ENCODE measurements at places on chromosomes 11 and 22.
A peak's percentile ranks its signal among the peaks of the same experiment; 100 is the strongest.

DNA sequence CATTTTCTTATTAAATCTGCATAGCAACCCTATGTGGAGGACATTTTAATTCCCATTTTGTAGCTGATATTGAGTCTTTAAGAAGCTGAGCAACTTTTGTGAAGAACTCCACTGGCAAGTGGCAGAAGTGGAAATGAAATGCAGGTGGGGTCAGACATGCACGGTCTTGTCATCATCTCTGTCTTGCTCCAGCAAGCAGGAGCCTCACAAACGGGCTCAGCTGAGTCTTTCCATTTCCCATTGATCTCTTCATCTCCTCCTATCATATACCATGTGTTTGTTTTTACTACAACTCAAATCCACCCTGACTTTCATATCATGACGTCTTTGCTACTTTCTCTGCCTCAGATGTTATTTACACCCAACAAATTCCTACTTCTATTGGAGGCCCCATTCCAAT, 97.9 kb upstream of the TENM4 start:
- no peak for DNase-seq

- DNase-seq: no peak
Measured at GRCh38 chr11:130062026-130062425, 7.7 kb upstream of the APLP2 start.

DNA sequence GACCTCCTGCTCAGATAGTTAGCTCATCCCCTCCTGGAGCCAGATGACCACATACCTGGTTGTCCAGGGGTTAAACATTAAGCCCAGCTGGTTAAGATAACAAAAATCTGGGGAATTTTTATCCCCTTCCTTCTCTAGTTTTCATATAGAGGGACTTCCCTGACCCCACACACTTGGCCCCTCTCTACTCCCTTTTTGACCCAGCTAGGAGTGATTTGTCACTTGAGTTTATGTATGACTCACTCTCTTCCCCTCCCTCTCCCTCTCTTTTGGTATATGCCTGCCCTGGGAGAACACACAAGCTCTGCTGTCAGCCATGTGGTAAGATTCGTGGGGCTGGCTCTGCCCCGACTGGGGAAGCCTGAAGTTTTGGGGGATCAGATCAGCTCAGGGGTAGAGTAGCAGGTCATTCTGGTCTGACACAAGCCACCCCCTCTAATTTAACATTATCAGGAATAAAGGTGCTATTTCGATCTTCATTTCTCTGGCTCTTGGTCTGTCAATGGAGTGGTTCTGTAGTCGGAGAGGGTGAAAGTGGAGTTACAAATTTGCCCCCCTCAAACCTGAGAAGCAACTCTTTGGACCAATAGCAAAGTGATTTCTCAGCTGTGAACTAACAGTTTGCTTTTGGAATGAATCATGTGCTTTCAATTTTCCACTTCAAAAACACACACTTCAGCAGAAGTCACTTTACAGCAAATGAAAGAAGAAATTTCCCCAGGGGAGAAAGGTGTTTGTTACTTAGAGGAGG, 415.3 kb upstream of the CADM1 start:
- no peak for DNase-seq

DNA sequence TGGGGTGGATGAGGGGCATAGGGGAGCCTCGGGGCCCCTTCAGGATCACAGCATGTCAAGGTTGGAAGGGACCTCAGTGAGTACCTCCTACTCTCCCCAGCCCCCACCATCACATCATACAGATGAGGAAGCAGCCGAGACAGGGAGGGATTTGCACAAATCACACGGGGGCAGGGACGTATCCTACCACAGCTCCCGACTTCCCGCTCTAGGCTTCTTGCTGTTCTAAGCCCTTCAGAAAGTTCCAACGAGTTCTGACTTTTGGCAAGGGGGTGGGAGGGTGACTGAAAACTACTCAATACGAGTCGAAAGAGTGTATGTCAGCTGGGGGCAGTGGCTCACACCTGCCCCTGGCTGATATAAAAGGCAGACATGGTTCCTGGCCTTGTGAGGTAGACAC, 4.7 kb upstream of the RAD9A start:
- DNase-seq: no peak

- no peak for DNase-seq
Measured at GRCh38 chr11:69390561-69390960, 90.9 kb upstream of the LINC01488 start.

DNA sequence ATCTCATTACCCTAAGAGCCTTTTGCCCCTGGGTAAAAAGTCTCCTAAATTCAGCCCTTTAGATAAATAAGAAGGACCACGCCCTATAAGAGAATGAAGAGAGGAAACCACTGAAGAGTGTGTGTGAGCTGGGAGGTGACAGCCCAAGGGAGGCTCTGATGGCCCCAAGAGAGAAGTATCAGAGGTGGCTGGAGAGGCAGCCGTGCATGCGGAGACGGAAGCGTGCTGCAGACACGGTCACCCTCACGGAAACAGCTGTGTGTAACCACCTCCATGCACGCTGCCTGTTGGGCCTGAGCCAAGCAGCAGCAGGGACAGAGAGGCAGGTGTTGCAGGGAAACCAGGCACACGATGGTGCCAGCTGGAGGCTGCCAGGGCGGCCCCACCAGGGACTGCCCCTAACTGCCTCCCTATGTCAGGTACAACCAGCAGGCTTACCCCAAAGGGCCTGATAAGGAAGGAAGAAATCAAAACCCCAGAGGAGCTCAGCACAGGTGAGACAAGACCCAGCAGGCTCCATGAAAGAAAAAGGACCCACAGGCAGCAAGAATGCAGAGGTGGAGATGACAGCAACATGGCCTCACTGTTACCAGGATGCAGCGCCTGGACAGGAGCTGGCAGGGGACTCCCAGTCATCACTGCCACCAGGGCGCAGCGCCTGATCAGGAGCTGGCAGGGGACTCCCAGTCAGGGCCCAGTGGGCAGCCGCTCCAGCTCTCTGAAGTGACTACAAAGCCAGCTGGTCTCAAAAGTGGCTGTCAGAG, 7.8 kb downstream of the LARGE2 start:
- peak; percentile 31 for DNase-seq

GRCh38 chr11:130418756-130419155, 9.7 kb downstream of the ADAMTS8 start:
- DNase-seq: no peak

DNA sequence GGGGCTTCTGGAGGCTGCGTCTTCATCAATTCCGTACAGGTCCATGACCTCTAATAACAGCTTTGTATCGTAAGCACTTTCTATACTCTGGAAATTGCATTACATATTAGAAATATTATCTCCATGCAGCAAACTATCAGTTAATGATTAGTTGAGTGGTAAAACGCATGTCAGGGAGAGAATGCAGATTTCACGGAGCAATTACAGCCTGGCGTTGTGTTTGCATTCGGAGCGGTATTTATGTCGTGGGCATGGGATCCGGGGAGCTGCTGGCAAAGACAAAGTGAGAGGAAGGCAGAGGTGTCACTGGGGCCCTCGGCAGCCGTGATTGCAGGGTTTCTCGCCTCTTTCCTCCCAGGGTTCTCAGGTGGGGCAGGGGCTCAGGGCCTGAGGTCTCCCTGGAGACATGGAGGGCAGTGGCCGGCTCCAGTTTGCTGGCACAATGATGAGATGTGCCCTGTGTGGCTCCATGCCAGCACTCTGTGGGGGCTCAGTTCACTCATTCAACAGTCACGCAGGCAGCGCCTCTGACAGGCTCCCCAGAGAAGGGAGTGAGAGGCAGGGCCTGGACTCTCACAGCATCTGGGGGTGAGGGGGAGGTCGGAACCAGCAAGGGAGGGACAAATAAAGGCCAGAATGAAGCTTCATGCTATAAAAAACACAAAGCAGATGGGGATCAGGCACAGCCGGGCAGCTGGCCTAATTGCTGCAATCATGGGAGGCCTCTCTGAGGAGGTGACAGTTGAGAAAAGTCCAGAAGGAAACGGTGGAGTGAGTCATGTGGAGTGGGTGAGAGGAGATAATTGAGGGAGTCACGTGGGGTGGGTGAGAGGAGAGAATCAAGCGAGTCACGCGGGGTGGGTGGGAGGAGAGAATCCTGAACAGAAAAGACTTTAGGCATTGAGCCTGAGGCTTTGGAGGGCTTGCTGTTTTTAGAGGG, 1002.7 kb downstream of the BRD1 start:
- DNase-seq: no peak

DNA sequence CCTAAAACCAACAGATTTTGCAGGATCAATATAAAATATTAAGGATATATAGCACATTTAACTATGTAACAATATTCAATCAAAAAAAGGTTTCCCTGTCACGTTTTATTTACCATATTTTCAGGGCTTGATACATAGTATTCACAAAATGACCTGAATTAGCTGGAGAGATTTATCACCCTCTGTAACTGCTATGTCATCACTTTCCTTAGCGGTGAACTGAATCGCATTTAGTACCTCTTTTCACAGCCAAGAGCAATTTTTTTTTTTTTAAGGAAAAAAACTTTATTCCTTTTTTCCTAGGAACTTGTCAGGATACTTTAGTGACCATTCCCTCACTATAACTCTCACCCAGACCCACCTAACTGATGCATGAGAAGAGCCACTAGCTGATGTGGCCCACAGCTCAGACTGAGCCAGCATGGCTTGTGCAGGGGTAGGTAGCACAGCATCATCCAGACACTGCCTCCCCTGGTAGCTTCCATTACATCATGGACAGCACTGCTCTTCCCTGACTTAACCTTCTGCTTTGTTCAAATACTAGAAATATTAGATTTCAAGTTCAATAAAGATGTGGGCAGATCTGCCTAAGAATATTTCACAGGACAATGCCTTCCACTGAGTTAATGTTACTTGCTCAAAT, 17.0 kb upstream of the GPR83 start:
- DNase-seq: no peak

GRCh38 chr11:130388607-130389205, 39.7 kb downstream of the ADAMTS8 start:
- no peak for DNase-seq

DNA sequence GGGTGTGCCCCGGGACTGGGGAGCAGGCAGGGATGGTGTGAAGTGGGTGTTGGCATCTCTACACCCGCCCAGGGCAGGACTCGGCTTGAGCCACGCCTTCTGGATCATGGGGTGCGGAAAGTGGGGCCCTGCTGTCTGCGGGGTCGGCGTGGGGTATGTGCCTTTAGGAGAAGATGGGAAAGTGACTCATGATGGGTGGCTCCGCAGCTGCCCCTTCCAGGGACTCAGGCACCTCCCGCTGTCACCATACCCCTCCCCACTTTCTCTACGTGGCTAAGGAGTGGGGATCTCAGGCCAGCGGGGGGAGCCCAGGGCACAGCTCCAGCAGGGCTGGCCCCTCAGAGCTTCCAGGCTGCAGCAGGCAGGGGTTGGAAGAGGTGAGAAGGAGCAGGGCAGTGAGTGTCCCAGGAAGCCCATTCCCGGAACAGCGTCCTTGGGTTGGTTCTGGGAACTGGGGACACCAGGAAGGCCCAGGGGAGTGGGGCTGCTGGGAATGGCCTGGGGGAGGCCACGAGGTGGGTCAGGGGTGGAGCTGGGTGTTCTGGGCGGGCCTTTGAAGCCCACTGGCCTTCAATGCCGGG, 102.9 kb upstream of the FGF3 start:
- DNase-seq: no peak

DNA sequence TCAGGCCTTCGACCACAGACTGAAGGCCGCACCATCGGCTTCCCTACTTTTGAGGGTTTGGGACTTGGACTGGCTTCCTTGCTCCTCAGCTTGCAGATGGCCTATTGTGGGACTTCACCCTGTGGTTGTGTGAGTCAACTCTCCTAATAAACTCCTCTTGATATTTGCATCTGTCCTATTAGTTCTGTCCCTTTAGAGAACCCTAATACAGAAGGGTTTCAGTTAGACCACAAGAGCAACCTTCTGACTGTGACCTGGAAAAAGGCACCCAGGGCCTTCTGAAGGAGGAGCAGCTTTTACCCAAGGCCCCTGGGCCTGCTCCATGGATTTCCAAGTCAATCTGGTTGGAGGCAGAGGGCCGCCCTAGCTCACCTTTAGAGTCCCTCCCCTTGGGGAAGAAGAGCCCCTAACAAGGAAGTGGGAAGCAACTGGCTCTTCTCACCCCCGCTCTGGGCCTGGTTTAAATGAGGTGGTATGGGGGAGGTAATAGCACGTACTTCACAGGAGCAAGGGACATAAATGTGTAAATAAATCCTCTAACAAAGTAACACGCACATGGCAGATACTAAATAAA, 11.2 kb upstream of the CHST1 start:
- no peak for DNase-seq

- DNase-seq: peak; percentile 9
Measured at GRCh38 chr11:73404048-73404447, 27.8 kb downstream of the RELT start.

DNA sequence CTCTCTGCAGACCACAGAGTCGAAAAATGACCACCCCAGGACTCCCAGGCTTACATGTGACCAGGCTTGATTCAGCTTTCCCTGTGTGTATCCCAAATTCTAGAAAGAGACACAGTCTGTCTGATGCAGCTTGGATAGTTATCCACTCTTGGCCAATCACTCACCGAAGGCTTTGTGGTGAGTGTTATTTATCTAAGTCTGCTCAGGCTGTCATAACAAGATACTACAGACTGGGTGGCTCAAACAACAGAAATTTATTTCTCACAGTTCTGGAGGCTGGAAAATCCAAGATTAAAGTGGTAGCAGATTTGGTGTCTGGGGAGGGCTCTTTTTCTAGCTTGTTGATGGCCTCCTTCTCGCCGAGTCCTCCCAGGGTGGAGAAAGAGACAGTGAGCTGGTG, 63.2 kb downstream of the ZBTB16 start:
- no peak for DNase-seq

DNA sequence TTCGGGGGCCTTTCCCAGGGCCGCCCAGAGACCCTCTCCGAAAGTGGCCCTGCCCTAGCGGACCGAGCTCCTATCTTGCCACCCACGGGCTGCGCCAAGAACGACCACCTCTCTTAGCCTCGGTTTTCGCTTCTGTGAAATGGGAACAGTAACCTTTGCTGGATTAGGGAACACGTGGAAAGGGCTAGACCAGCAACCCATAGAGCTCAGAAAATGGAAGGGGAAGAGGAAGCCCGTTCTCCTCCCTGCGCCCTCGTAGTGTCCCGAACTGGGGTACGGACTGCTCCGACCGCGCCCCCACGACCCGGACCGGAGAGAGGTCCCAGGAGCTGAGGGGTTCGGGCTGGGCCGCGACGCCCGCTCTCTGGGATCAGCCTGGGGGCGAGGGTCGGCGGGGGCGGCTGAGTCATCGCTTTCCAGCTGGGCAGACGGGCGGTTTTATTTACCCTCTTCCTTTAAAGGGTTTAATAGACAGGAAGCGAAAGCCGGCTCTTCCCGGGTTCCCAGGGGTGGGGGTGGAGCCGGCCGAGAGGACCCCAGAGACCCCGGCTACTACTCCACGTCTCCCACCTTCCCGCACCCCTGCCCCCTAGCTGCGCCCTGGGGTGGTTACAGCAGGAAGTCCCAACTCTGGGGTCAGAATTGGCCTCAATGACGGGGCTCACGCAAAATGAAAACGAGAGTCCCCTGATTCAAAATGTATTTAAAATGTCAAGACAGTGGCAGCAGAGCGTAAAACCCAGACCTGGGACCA, 907 bp upstream of the PHLDA2 start:
- DNase-seq: no peak

GRCh38 chr11:101022256-101022655, 107.4 kb downstream of the PGR start:
- DNase-seq: no peak

Measured in NCI-H1417 treated with DMSO at 0.1 percent for 48 hours (cell line).